ENCODE measurements at places on chromosomes 7 and 10. TPM values are rescaled to one million over a fixed set of nuclear protein-coding genes. Genes with fewer than 3 reads are reported as not detected.

Gene C10orf71
- not detected for total RNA-seq

Gene TAF5
- total RNA-seq = 5.5 TPM

Gene HKDC1
- under 0.01 TPM for total RNA-seq

Gene DLX5
- not detected for total RNA-seq

Gene GPR37
- 5.9 TPM for total RNA-seq

Gene VSTM4
- 0.74 TPM for total RNA-seq

Gene PLXNA4
- under 0.01 TPM for total RNA-seq

Gene GCK
- total RNA-seq = 0.74 TPM

Gene ZNF117
- total RNA-seq = 1.7 TPM
